ENCODE measurements at places on chromosomes 5 and 9.
A peak's percentile ranks its signal among the peaks of the same experiment; 100 is the strongest.

DNA sequence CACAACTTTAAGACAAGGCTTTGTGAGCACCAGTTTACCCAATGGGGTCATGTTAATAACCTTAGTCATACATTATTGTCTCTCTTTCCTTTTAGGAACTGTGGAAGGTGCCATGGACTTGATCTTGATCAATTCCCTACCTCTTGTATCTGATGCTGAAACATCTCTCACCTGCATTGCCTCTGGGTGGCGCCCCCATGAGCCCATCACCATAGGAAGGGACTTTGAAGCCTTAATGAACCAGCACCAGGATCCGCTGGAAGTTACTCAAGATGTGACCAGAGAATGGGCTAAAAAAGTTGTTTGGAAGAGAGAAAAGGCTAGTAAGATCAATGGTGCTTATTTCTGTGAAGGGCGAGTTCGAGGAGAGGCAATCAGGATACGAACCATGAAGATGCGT is 48.7 kb downstream of the TEK start:
- DNase-seq, result no peak

- no peak for DNase-seq
Observed at GRCh38 chr5:113682497-113683136, 169.1 kb downstream of the YTHDC2 start.

- no peak for DNase-seq
Observed at GRCh38 chr5:173268750-173269432, 33.9 kb upstream of the NKX2-5 start.

DNA sequence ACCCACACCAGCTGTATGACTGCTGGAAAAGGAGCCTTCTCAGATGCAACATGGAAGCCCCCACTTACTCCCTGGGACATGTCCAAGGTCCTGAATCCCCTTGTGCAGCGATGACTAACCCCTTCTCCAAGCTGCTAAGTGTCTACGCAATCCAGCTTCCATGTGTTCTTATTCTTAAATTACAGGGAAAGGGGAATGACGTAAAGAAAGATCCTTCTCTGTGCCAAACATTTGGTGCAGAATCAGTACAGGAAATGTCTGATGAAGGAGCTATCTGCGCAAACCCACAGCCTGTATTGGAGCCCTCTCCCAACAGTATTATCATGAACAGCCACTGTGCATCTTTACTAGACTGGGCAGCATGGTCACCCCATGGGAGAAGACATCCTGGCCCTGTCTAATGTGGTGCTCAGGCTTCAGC is 183.2 kb downstream of the FRMD3 start:
- DNase-seq, result no peak

GRCh38 chr9:85738509-85738908 is 3.2 kb downstream of the AGTPBP1 start:
- no peak for DNase-seq

- DNase-seq, result no peak
Observed at GRCh38 chr9:127161081-127161624, 38.7 kb upstream of the ANGPTL2 start.

DNA sequence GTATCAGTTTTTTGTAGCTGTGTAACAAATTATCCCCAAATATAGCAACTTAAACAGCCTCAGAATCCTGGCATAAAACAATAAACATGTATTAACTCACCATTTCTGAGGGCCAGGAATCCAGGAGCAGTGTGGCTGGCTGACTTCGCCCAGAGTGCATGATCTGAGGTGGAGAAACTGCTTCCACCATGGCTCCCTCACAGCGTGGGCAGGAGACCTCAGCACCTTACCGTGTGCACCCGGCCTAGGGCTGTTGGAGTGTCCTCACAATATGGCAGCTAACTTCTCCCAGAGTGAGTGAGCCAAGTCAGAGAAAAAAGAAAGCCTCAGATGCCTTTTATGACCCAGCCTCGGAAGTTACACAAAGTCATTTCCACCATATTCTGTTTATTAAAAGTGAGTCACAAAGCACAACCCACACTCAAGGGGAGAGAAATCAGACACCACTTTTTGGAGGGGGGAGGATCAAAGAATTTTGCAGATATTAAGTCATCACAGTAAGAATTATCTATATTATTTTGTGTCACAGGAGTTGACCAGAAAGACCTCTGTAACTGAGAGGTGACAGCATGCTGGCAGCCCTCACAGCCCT is 59.6 kb downstream of the TSTD2 start:
- no peak for DNase-seq

DNA sequence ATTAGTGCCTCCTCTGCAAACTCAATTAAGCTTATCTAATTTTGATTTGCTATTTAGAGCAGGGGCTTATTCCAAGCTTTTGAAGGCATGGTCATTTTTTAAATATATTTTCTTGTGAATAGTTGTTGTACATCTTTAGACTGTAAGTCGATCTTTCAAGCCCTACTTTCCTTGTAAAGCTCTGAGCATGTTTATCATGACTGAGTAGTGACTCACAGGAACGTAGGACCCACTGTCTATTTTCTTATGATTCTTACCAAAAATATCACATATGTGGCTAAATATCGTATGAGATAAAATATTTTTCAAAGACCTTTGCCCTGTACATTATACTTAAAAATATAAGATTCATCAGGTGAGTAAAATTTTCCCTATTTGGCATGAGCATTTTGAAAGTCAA is 440.4 kb upstream of the GRIN3A start:
- DNase-seq, result no peak

GRCh38 chr5:1409381-1410110 is 35.7 kb downstream of the SLC6A3 start:
- DNase-seq, result peak; percentile 43

- DNase-seq, result no peak
Observed at GRCh38 chr5:165521816-165522610, 2016.6 kb downstream of the MAT2B start.

GRCh38 chr9:19441730-19442129 is 32.9 kb downstream of the ACER2 start:
- no peak for DNase-seq

- peak; percentile 53 for DNase-seq
Observed at GRCh38 chr5:139637438-139638089, 10.6 kb upstream of the CXXC5 start.

- DNase-seq, result no peak
Observed at GRCh38 chr5:109668668-109669422, 20.9 kb upstream of the MAN2A1 start.

DNA sequence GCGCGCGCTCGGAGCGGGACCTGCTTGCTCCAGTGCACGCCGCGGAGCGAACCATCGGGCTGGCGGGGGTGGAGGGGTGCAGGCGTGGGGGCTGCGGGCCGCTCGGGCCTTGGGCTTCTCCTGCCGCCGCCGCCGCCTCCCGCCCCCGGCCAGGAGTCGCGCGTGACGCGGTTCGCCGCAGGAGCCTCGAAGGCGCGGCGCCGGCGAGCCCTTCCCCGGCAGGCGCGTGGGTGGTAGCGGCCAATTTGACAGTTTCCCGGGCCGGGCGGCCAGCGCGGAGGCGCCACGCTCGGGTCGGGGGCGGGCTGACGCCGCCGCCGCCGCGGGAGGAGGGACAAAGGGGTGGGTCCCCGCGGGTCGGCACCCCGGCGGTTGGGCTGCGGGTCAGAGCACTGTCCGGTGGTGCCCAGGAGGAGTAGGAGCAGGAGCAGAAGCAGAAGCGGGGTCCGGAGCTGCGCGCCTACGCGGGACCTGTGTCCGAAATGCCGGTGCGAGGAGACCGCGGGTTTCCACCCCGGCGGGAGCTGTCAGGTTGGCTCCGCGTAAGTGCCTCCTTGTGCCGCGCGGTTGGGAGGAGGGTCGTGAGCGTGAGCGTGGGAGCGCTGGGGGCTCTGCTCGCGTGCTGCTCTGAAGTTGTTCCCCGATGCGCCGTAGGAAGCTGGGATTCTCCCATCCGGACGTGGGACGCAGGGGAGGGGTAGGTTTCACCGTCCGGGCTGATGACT is at the start of gene TJP2:
Gene TJP2, plus strand, starts transcription at position 387 of the 725 bp plus-strand sequence. Its CDS starts 96 bp downstream, at position 483.
- DNase-seq, result peak; percentile 16

DNA sequence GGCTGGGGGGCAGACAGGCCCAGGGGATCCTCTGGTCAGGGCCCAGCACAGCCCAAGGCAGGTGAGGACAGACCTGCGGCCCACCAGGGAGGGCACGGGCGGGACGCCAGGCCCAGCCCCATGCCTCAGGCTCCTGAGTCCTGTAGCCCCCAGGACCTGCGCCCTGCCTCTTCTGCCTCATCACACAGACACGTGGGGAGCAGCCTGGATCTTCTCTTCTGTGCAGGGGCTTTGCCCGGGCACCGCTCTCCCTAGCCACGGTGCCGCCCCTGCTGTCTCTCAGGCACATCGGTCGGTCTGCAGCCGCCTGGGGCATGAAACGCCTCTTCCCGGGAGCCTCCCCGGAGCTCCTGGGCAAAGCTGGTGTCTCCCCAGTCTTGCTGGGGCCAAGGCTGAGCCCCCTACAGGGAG is 40.2 kb upstream of the EGFL7 start:
- no peak for DNase-seq

DNA sequence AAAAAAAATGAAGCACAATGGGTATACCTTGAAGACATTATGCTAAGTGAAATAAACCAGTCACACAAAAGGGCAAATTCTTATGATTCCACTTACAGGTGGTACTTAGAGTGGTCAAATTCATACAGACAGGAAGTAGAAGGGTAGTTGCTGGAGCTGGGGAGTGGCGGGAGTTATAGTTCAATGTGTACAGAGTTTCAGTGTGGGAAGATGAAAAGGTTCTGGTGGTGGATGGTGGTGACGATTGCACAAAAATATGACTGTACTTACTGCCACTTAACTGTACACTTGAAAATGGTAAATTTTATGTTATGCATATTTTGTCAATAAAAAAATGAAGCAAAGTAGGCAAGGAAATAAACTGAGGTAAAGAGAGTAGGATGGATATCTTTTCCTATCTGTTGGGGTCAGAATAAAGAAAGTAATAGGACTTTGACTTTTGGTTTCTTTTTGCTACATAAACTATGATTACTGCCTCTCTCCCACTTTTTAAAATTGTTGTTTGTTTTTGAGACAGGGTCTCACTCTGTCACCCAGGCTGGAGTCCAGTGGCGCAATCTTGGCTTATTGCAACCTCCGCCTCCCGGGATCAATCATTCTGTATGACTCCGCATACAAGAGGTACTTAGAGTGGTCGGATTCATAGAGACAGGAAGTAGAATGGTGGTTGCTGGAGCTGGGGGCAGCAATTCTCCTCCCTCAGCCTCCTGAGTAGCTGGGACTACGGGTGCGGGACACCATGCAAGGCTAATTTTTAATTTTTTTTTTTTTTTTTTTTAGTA is 4.0 kb upstream of the PSAT1 start:
- DNase-seq, result no peak

DNA sequence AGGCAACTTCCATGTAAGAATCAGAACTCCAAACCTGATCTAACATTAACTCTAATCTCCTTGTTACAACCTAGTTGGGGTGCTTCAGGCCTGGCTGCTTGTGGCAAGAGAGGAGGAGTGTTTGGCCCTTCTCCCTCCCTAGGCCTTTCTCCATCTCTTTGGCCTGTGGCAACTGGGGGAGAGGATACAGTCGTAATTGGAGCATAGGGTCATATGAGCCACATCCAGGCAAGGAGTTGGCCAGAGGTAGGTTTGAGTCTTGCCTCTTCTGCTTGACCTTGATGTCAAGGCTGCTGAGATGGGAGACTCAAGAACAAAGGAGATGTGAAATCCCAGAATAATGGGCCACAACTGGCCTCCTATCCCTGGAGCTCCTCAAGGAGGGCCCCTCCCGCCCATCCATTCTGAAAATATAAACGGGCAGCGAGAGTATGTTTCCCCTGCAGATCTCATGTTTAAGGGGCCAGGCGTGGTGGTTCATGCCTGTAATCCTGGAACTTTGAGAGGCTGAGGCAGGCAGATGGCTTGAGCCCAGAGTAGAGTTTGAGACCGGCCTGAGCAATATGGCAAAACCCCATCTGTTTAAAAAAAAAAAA is 59.3 kb upstream of the ANGPTL2 start:
- no peak for DNase-seq

- no peak for DNase-seq
Observed at GRCh38 chr9:127291246-127291778, 26.7 kb downstream of the GARNL3 start.
